Diencephalon (tissue), 1 donor: ENCODE measurements at places on chromosomes 5 and 9. TPM values are rescaled to one million over a fixed set of nuclear protein-coding genes. Genes with fewer than 3 reads are reported as not detected.

The PTGES gene
- total RNA-seq = 9.5 TPM

The LVRN gene
- 1.8 TPM for total RNA-seq

The ENTR1 gene
- total RNA-seq = 17.1 TPM

The PLAC8L1 gene
- 0.69 TPM for total RNA-seq

The EIF4E1B gene
- total RNA-seq = 0.46 TPM

The SLC30A5 gene
- 47.1 TPM for total RNA-seq

The IFNA13 gene
- not detected for total RNA-seq

The MEF2C gene
- 104 TPM for total RNA-seq

The TMC1 gene
- total RNA-seq = 0.46 TPM

The DOCK8 gene
- total RNA-seq = 4.2 TPM

The WHRN gene
- total RNA-seq = 5.8 TPM

The TAF11L10 gene
- total RNA-seq = not detected

The LURAP1L gene
- 4.6 TPM for total RNA-seq

The SPATA31C1 gene
- total RNA-seq = not detected

The NIM1K gene
- 12.7 TPM for total RNA-seq

The RGS7BP gene
- 21.2 TPM for total RNA-seq

The BARX1 gene
- total RNA-seq = not detected

The POU5F2 gene
- total RNA-seq = 3.7 TPM

The RLN1 gene
- not detected for total RNA-seq

The IL9 gene
- not detected for total RNA-seq

The DTWD2 gene
- total RNA-seq = 15.5 TPM

The DMRT3 gene
- not detected for total RNA-seq
